ENCODE measurements at places on chromosomes 12 and 14. TPM values are rescaled to one million over a fixed set of nuclear protein-coding genes. Genes with fewer than 3 reads are reported as not detected.

The C1QL4 gene
- total RNA-seq, result not detected

GRCh38 chr14:68386950-68387779 is 405.7 kb downstream of the ZFP36L1 start:
- no peak overlapping the region for H3K4me3 ChIP-seq
- no peak overlapping the region for H3K27ac ChIP-seq
- no peak for DNase-seq

GRCh38 chr14:29425705-29426482 is 501.8 kb downstream of the PRKD1 start:
- no peak overlapping the region for H3K4me3 ChIP-seq
- H3K36me3 ChIP-seq, result no peaks in the 10 kb centered on the region
- H3K4me1 ChIP-seq, result no peaks in the 10 kb centered on the region
- DNase-seq, result no peak
- no peak overlapping the region for H3K27ac ChIP-seq

- no peaks in the 10 kb centered on the region for H3K27me3 ChIP-seq
- H3K4me1 ChIP-seq, result no peaks in the 10 kb centered on the region
These were observed 26.4 kb downstream of the CLSTN3 start for GRCh38 chr12:7156259-7157197.

GRCh38 chr14:71289536-71289935 is 382.3 kb downstream of the PCNX1 start:
- no peaks in the 10 kb centered on the region for H3K4me1 ChIP-seq
- no peaks in the 10 kb centered on the region for H3K36me3 ChIP-seq
- H3K4me3 ChIP-seq, result no peak overlapping the region
- H3K27me3 ChIP-seq, result no peaks in the 10 kb centered on the region

GRCh38 chr14:102028733-102029132 is 58.1 kb downstream of the HSP90AA1 start:
- H3K4me3 ChIP-seq, result no peak overlapping the region
- no peak overlapping the region for H3K27ac ChIP-seq
- no peaks in the 10 kb centered on the region for H3K27me3 ChIP-seq
- no peaks in the 10 kb centered on the region for H3K4me1 ChIP-seq
- DNase-seq, result peak; percentile 14

The RNASE7 gene
- not detected for total RNA-seq

The CHGA gene
- total RNA-seq, result not detected

- no peaks in the 10 kb centered on the region for H3K4me1 ChIP-seq
- no peak overlapping the region for H3K4me3 ChIP-seq
- H3K27ac ChIP-seq, result no peak overlapping the region
- H3K27me3 ChIP-seq, result no peaks in the 10 kb centered on the region
- H3K36me3 ChIP-seq, result no peaks in the 10 kb centered on the region
These were observed 108.5 kb upstream of the ESRRB start for GRCh38 chr14:76267322-76268046.

The CRY1 gene
- total RNA-seq, result 38.8 TPM

- H3K36me3 ChIP-seq, result no peaks in the 10 kb centered on the region
- no peaks in the 10 kb centered on the region for H3K4me1 ChIP-seq
- H3K4me3 ChIP-seq, result no peak overlapping the region
- H3K27ac ChIP-seq, result no peak overlapping the region
- no peaks in the 10 kb centered on the region for H3K27me3 ChIP-seq
These were observed 45.6 kb downstream of the C14orf132 start for GRCh38 chr14:96084796-96085195.

The INSM2 gene
- 0.07 TPM for total RNA-seq

DNA sequence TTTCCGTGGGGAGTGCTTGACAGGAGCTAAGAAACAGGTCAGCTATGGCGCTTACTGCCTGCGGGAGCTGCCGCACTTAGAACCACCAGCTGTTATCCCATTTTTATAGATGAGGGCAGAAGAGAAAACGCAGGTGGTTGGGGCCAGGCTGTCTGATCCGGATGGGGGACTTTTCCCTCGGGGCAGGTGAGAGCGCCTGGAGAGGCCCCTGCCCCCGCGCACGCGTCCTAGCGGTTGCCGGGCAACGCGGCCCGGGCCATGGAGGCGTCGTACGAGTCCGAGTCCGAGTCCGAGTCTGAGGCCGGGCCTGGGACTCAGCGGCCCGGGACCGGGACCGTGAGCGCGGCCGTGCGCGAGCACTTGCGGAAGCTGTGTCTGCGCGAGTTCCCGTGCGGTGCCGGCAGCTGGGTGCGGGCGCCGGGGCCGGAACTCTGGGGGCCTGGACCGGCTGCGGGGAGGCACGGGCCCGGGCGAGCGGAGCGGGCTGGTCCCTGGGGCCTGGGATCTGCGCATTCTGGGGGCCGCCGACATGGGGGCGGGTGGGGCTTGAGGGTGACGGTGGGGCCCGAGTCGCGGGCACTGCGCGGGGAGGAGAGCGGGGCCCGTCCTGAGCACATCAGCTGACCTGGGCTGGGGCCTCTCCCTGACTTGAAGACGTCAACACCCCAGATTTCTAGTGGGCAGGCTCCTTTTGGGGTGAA is at the start of gene LRRC43:
Gene LRRC43, plus strand, starts transcription at position 237 of the 701 bp plus-strand sequence. Its CDS starts 22 bp downstream, at position 259.
- peak within 1 kb of the TSS; percentile 45 for H3K4me3 ChIP-seq
- H3K4me1 ChIP-seq, result peaks cover 7% of the 10 kb centered on the region
- no peak within 1 kb of the TSS for H3K27ac ChIP-seq
- H3K27me3 ChIP-seq, result no peaks in the 10 kb centered on the region

DNA sequence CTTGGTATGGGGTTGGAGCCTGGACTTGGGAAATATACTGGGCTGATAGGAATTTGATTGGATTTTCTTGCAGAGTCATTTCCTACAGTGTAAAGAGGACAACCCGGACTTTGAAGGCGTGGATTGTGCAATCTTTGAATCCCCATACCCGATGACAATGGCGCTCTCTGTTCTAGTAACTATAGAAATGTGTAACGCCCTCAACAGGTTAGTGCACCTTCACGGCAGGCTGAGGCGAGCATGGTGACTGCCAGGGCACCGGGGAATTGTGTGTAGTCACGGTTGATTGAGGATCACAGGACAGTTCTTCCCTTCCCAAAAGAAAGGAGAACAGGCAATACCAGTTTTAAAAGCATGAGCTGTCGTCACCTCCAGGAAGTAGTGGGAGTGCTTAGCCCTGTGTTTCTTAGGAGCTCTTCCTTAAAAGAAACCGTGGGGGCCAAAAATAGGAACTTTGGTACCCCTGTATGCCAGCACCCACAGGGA is 58.3 kb downstream of the ANAPC7 start:
- peaks cover 13% of the 10 kb centered on the region for H3K4me1 ChIP-seq
- no peak overlapping the region for H3K27ac ChIP-seq
- peaks cover 62% of the 10 kb centered on the region for H3K36me3 ChIP-seq

The ANO2 gene
- not detected for total RNA-seq

The ANKS1B gene
- 0.60 TPM for total RNA-seq

DNA sequence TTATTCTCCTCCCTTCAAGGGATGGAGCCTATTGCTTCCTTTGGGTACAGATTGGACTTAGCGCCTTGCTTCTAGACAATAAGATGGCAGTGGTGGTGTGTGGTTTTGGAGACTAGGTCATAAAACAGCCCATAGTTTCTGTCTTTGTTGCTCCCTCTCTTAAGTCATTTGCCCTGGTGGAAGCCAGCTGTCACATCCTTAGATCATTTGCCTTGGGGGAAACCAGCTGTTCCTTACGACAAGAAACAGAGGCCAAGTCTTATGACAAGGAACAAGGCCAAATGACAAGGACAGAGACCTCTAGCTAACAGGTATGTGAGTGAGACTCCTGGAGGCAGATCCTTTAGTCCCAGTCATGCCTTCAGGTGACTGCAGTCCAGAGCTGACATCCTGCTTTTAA is 9.2 kb upstream of the PALS1 start:
- H3K27ac ChIP-seq, result no peak overlapping the region
- no peaks in the 10 kb centered on the region for H3K4me1 ChIP-seq
- no peaks in the 10 kb centered on the region for H3K27me3 ChIP-seq
- no peak overlapping the region for H3K4me3 ChIP-seq
- no peak for DNase-seq

DNA sequence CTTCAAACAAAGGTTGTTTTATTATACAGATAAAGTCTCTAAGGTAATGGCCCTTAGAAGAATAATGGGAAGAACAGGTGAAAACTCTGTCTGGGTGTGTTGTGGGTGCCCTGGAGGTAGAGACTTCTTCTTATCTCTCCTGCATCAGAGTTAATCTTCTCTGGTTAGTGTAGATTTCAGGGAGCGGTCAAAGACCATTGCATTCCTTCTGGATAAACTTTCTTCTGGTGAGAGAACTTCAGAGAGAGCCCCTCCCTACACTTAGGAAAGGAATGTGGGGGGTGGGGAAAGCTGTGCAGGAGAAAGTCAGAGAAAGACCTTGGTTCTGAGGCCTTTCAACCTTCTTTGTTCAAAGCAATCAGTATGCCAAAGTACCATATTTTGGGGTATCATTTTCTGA is 658.5 kb downstream of the DIO2 start:
- DNase-seq, result no peak
- no peak overlapping the region for H3K4me3 ChIP-seq
- no peak overlapping the region for H3K27ac ChIP-seq
- H3K27me3 ChIP-seq, result no peaks in the 10 kb centered on the region
- no peaks in the 10 kb centered on the region for H3K4me1 ChIP-seq

DNA sequence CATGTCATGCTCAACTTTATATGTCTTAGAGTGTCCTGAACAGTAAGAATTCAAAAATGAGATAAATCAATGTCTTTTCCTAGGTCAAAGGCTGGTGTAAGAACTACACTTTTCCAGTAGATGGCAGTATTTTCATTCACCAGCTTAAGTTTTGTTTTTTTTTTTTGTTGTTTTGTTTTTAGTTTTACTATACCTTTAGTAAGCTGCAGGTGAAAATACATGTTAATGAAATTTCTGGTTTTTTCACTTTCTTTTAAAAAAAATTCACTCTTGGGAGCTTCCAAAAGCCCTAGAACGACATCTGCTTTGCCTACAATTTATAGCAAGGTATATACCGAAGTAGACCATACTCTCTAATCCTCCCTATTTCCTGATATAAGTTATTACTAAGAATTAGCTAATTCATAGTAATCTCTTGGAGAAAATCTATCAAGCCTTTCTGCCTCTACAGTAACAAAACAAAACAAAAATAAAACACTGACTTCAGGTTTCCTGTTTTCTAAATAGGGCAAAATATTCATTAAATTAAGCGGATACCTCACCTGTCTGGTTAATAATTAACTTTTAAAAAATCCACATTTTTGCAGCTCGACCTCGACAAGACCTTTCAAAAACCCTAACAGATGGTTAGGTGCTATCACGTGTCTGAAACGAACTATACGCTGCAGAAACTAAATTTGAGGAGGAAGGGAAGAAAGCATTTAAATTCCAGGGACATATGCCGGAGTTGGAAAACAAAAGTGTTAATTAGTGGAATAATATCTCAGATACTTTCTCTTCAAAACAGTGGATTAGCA is 2.7 kb upstream of the SAMD4A start:
- no peak for DNase-seq
- H3K27me3 ChIP-seq, result peaks cover 12% of the 10 kb centered on the region
- H3K27ac ChIP-seq, result peak overlapping the region; percentile 64
- H3K4me1 ChIP-seq, result peaks cover 18% of the 10 kb centered on the region
- H3K4me3 ChIP-seq, result peak overlapping the region; percentile 76

- no peaks in the 10 kb centered on the region for H3K4me1 ChIP-seq
- no peaks in the 10 kb centered on the region for H3K36me3 ChIP-seq
- no peak for DNase-seq
These were observed 92.7 kb downstream of the PAH start for GRCh38 chr12:102824218-102824835.

DNA sequence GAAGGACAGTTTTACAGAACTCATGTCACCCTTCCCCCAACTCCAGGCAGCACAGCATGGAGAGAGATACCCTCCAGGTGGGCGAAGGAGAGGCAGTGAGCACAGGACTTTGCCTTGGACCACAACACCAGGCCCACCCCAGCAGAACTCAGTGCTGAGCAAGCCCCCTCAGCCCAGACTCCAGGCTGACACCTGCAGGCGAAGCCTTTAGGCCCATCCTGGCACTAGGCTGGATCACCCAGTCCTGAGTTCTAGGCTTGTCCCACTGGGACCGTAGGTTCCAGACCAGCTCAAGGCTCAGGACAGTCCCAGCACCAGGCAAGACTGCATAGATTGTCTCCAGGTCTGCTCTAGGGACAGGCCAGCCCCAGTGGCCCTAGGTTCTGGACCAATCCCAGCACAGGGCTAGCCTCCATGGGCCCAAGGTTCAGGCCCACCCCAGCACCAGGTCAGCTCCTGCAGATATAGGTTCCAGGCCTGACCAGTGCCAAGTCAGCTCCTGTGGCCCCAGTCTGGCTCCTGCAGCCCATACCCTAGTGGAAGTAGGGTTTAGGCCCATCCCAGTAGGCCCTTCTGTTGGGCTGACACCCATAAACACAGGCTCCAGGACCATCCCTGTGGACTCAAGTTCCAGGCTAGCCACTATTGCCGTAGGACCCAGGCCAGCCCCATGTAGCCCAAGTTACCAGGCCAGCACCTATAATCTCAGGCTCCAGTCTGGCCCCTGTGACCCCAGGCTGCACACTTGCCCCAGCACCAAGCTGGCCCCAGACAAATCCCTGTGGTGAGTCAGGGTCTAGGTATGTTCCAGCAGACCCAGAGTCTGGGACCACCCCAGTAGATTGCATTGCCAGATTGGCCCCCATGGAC is 9.4 kb downstream of the WASHC3 start:
- no peak overlapping the region for H3K27ac ChIP-seq
- H3K4me3 ChIP-seq, result no peak overlapping the region

The TDRD9 gene
- 0.44 TPM for total RNA-seq

- H3K27me3 ChIP-seq, result no peaks in the 10 kb centered on the region
- H3K36me3 ChIP-seq, result no peaks in the 10 kb centered on the region
- no peak overlapping the region for H3K27ac ChIP-seq
- H3K4me3 ChIP-seq, result no peak overlapping the region
- H3K4me1 ChIP-seq, result no peaks in the 10 kb centered on the region
These were observed 41.4 kb downstream of the PTPRQ start for GRCh38 chr12:80485222-80485987.

The LRRK2 gene
- 0.31 TPM for total RNA-seq

GRCh38 chr12:52063082-52063924 is 6.5 kb upstream of the ATG101 start:
- no peaks in the 10 kb centered on the region for H3K36me3 ChIP-seq
- no peak overlapping the region for H3K4me3 ChIP-seq
- DNase-seq, result no peak
- no peak overlapping the region for H3K27ac ChIP-seq

The KRT71 gene
- not detected for total RNA-seq

The EML1 gene
- total RNA-seq, result 1.3 TPM

DNA sequence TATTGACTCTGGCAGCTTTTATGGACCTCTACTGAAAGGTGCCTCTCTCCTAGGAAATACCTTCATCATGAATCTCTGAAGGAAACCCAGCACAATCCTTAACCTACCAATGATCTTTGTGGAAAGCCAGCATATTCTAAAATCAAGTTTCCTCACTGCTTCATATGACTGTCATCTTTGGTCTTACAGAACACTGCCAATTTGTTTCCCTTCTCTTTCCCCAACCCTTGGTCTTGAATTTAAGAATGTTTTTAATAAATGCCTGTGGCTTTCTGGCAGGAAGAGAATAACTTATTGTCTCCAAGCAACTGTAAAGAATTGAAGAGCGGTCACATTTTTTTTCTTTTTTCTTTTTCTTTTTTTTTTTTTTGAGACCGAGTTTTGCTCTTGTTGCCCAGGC is 427.6 kb downstream of the IPO8 start:
- no peaks in the 10 kb centered on the region for H3K4me1 ChIP-seq
- no peak overlapping the region for H3K4me3 ChIP-seq
- no peak for DNase-seq
- no peak overlapping the region for H3K27ac ChIP-seq
- H3K27me3 ChIP-seq, result no peaks in the 10 kb centered on the region

- no peaks in the 10 kb centered on the region for H3K36me3 ChIP-seq
- no peaks in the 10 kb centered on the region for H3K27me3 ChIP-seq
- DNase-seq, result no peak
- H3K4me1 ChIP-seq, result peaks cover 53% of the 10 kb centered on the region
These were observed 56.2 kb upstream of the BEGAIN start for GRCh38 chr14:100643426-100643825.

Data from CD8-positive, alpha-beta memory T cell (primary cell).